RKO (cell line): ENCODE measurements at places on chromosomes 2 and 18.

DNA sequence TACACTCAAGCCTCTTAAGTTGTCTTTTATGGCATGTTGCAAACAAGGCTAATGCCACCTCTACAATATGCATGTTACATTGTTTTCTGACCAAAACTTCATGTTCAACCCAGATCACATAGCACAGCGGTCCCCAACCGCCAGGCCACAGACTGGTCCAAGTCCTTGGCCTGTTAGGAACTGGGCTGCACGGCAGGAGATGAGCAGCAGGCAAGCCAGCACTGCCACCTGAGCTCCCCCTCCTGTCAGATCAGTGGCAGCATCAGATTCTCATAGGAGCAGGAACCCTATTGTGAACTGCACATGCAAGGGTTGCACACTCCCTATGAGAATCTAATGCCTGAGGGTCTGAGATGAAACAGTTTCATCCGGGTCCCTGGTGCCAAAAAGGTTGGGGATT lies 324.8 kb upstream of the CHAC2 start:
- peak; percentile 3 for DNase-seq

- DNase-seq = no peak
These were observed 700.6 kb upstream of the ZEB2 start for GRCh38 chr2:145220496-145220895.

DNA sequence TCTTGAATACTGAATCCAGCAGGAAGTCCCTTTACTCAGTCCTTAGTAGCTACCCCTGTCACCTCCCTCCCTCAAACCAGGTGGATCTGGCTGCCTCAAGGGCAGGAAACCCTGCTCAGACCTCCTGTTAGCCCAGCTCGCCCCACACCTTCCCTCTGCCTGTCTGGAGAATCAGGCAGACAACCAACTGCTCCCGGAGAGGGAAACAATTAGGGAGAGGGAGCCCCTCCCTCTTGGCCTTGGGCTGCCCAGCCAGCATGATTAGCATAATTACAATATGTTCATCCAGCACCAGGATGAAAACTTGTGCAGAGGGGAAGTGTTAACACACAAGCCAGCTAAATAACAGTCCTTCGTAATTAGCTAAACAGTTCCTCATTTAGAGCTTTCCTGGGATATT lies 185.5 kb downstream of the C1D start:
- no peak for DNase-seq

DNA sequence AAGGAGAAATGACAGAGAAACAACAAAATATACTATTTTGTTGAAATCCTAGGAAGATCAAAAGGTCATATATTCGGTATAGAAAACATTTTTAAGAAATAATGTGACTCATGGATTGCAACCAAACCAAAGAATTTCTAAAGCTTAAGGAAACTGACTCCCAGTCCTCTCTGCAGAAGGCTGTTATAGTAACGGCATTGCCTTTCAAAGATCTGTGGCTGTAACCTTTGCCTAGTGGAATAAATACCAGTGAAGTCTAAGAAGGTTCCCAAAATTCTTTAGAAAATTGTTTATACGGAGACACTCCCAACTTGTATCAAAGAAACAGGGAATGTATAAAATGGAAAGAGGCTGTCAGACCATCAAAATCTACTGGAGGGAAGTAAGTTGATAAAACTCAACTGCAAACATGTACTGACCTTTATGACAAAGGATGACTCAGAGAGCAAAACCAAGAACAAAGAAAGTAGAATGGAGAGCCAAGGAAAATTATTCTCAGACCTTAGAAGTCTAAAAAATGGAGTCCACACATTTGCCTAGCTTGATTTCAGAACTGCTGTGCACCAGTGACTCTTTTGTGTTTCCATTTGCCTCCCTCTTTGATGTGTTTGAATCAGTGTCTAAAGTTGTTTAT lies 48.6 kb upstream of the FSIP2 start:
- peak; percentile 21 for DNase-seq

GRCh38 chr18:44638811-44639210 lies 41.9 kb upstream of the SETBP1 start:
- no peak for DNase-seq

DNA sequence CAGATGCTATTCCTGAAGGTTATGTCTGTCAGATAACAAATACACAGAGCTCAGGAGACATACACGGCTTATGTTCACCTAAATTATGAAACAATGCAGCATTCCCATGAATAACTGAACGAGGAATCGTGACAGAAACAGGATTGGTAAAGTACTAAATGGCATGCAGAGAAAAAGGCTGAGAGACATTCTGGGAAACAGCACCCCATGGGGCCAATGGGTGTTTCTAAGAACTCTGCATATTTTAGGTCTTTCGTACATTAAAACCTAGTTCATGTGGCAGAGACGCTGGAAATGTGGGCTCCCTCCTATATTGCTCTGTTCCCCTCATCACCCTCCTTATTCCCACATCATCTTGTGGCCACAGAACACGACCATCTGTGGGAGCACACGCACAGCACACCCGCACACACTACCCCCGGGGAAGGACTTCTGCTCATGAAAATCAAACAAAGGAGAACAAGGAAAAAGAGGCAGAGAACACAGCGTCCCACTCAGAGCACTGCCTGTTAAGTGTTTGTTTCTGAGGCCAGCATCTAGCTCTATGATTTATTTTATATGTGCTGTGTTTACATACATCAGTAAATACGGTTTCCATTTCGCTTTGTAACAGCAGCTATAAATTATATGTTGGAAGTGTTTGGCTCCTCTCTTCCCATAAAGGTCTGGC lies 143.6 kb downstream of the AFF3 start:
- DNase-seq = no peak

- peak; percentile 51 for DNase-seq
These were observed 21.8 kb downstream of the ATG4B start for GRCh38 chr2:241659150-241659739.

- DNase-seq = no peak
These were observed 27.8 kb upstream of the CACNB4 start for GRCh38 chr2:152126664-152127063.

DNA sequence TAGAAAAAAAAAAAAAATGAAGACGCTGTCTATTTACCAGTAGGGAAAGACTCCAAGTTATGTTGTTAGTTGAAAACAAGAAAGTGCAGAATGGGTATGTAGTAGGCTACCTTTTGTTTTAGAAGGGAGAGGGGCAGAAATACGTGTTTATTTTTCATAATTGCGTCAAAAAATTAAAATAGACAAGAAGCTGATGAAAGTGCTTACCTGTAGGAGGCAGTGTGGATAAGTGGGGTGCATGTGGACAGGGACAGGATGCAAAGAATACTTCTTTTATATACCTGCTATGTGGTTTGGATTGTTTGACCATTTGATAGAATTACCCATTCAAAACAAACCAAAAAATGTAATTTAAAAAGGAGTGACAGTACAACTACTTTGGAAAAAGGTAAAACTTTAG lies 3.0 kb upstream of the GCG start:
- no peak for DNase-seq

DNA sequence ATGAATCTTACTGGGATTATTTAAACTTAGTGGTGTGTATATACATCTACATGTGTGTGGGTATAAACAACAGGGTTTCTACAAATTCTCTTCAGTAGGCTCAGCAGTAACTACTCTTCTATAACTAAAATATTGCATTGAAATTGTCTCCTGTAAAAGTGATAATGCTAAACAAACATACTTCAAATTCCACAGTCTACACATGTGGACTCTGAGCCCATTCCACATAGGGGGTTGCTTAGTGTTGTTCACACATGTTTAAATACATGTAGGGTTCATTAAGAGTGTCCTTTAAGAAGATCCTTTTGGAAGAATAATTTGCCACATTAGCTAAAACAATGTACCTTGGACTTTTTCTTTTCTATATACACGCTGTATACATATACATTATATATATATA lies 152.8 kb upstream of the VRK2 start:
- DNase-seq = no peak

- DNase-seq = no peak
These were observed 1.9 kb downstream of the WDR12 start for GRCh38 chr2:202909394-202910192.

- DNase-seq = no peak
These were observed 4.0 kb downstream of the TSGA10 start for GRCh38 chr2:99150706-99151105.

DNA sequence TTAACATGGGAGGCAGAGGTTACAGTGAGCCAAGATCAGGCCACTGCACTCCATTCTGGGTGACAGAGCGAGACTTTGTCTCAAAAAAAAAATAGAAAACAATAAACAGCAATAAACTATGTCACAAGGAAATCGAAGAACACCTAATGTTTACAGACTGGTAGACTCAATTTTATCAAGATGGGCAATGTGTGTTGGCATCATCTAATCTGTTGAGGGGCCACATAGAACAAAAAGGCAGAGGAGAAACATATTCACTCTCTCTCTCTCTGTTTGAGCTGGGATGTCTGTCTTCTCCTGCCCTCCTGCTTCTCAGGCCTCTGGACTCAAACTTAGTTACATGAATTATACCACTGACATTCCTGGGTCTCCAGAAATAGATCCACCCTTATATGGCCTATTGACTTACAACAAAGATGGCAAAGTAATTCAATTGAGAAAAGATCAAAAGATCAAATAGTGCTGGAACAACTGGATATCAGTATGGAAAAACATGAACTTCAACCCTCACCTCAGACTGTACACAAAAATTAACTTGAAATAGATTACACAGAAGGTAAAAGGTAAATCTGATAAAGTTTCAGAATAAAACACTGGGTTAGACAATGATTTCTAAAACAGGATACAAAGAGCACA lies 703.8 kb upstream of the CRIM1 start:
- DNase-seq = no peak
